Stimulated activated CD8-positive, alpha-beta memory T cell treated with anti-CD3 and anti-CD28 coated beads, Interleukin-7, amount 100 ng/mL, for 24 hours (primary cell): ENCODE measurements at places on chromosomes 1 and 21.

DNA sequence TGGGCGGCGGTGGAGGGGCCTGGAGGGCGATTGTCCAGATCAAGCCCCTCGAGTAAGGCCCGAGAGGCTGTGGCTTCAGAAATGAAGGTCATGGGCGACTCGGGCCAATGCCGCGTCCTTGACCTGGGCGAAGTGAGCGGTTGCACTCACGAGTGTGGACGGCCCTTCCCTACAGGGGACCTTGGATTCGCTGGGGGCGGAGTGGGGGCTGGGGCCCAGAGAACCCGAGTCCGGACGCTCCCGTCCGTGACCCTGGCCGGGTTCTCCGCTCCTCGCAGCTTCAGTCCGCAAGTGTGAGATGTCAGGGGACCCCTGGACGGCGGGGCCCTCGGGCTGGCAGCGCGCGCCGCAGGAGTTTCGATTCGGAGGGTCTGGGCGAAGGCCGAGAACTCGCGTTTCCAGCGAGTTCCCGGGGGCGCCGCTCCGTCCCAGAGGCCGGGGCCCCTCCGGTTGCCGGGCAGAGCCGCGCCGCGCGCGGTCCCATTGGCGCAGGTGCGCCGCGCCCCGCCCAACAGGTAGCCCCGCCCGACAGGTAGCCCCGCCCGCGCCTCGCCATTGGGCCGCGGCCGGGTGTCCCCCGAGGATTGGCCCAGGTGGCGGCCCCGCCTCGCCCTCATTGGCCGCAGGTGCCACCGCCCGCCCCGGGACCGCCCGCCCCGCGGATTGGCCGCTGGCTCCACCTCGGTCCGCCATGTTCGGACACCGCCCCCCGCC lies at the start of gene PRKCZ:
Gene PRKCZ (plus strand): TSS at position 694 of the 714 bp plus-strand sequence. CDS start 220 bp downstream, outside the sequence.
- DNase-seq = peak; percentile 78

GRCh38 chr1:12601700-12602658 lies 16.0 kb downstream of the DHRS3 start:
- DNase-seq = no peak

GRCh38 chr1:246151796-246152434 lies 355.2 kb downstream of the SMYD3 start:
- DNase-seq = no peak

GRCh38 chr1:62989497-62989896 lies 205.6 kb downstream of the ATG4C start:
- DNase-seq = no peak

GRCh38 chr1:208240662-208241355 lies 3.4 kb downstream of the PLXNA2 start:
- no peak for DNase-seq

GRCh38 chr1:6300342-6301048 lies 39.6 kb upstream of the GPR153 start:
- no peak for DNase-seq

DNA sequence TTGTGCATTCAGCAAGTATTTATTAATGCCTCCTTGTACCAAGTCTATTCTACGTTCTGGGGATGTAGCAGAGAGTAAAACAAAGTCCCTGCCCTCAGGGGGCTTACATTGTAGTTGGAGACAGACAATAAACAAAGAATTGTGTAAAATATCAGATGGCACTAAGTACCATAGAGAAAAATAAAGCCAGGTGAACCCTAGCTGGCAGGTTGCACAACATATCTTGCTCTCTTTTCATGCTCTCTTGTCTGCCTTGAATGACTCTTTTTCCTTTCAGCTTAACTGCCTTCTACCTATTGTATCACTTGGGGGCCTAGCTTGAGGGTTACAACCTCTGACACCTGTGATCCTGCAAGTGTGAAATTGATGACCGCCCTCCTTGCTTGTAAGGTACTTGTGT lies 20.7 kb upstream of the FASLG start:
- DNase-seq = no peak

- no peak for DNase-seq
Observed at GRCh38 chr1:98792123-98792522, 130.6 kb downstream of the SNX7 start.

DNA sequence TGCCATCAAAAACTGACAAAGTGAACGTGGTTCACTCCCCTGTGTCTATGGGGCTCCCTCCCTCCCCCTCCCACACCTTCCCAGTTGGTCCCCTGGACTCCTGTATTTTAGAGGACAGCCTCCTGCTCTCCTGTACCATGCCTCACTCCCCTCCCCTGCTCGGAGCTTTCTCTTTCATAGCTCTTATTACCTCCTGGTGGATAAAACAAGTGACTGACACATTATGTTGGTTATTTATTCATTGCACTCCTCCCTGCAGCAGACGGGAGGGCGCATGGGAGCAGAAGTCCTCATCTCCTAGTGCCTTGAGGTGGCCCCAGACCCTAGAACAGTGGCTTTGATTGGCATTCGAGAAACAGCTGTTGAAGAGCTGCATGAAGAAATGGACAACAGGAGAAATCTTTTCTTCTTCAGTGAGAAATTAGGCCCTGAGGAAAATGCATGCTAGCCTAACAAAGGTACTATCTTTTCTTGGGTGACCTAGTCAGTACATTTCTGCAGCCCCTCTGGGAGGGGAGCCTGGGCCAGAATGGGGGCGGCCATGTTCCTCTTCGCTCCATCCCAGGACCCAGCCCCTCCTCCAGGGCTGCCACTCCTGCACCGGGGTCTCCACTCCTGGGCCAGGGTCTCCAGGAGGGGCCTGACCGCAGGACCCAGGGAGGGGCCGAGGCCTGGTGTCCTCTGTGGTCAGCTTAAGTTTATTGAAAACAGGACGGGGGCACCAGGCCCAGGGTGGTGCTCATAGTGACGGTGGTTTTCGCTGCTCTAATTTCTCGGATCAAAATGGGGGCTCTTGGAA lies 1.2 kb upstream of the TFF1 start:
- DNase-seq = no peak

DNA sequence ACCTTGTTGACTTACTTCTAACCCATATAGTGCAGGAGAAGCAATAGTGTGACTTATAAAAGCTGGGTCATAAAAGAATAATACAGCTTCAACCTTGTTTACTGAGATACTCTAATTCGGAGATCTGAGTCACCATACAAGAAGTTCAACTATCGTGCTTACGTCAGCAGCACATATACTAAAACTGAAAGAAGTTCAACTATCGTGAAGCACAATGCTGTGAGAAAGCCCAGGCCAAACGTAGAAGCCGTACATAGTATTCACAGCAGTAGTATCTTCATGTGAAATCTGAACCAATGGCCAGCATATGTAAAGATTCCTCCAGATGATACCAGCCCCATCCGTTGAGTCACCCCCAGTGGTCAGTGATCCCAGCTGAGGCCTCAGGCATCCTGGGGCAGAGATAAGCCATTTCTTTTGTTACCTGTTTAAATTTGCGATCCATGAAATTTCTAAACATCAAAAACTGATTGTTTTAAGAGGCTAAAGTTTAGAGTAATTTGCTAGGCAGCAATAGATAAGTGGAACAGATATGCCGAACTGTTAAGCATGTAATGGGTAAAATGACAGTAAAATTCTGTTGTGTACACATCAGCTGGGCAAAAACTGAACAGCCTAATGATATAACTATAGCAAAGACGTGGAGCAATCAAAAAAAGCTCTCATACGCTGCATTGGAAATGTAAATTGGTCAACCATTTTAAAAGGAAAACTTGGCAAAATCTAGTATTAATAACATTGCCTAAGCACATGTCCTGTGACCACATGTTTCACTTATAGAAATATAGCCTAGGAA lies 53.9 kb upstream of the SAMD13 start:
- no peak for DNase-seq

GRCh38 chr1:97745912-97746311 lies 174.9 kb downstream of the DPYD start:
- no peak for DNase-seq

- no peak for DNase-seq
Observed at GRCh38 chr1:151124763-151125403, 21.5 kb downstream of the SEMA6C start.

DNA sequence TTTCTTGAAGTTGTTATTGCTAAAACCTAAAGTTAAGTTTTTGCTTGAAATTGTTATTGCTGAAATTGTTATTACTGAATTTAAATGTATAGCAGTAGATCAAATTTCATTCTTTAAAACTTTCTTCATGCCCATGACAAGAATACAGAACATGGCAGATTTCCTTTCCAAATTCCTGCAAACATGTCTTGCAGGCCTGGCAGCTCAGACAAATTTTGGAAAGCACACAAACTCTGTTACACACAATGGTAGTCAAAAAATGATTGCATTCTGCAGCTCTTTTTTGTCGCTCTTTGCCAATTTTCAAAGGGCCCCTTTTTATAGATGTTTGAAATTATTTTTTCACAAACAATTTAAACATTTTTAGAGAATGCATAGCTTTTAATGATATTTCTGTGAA lies 1292.3 kb upstream of the B3GALT2 start:
- DNase-seq = no peak

DNA sequence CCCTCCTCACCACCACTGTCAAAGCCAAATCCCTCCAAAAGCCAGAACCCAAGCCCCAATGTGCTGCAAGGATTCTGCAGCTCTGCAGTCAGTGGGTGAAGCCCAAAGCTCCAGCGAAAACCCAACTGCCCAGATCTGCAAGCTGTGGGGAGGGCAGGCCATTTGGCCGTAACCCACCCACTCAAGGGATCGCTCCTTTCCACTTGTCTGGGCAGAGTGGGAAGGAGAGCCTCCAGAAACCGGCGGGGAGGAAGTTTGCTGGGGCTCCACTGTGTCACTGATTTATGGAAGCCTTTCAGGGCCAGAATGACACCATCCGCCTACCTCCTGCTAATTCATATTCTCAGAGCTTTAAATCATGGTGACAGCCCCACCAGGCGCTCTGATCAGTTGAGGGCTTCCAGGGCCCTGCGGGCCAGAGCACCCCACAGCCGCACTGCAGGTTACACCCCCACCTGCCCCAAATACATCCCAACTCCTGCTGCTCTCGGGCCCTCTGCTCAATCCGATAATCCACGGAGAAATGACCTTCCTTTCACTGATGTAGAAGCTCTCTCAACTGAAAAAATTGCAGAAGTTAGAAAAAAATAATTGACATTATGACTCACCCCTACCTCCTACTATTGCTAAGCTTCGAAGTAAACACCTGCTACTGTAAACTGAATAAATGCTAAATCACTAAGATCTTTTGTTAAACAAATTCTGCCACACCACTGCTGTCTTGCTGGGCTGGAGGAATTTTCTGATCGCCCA lies 40.6 kb upstream of the RAB4A start:
- no peak for DNase-seq

DNA sequence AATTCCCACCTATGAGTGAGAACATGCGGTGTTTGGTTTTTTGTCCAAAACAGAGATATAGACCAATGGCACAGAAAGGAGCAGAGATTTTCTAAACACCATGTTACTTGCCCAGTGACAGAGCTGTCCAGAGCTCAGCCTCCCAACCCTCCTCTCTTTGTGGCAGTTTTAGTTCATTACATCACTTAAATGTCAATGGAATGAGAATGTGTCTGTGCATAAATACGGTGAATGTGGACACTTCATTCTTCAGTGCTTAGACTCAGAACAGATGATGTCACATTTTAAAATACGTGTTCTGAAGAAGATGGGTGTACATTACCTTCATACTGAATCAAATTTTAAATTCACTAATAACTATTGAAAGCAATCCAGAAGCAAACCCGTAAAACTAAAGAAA lies 374.9 kb downstream of the DSCAM start:
- DNase-seq = no peak

- DNase-seq = no peak
Observed at GRCh38 chr1:153798468-153798780, 23.2 kb downstream of the SLC27A3 start.

DNA sequence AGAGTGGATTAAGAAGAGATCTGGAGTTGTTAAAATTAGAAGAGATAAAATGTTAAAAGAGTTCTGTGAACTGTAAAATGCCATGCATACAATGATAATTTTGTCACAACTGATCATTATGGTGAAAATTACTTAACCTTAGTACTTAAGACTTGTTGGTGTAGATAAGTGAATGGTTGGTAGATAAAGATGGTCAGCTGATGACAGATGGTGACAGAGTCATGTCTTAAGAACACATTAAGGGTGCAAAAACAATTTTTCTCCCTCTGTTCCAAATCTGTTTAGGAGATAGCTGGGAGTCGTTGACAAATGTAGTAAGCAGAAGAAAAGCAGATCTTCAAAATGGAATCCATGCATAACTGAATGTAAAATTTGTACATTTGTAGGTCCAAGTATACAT lies 18.5 kb upstream of the CACHD1 start:
- no peak for DNase-seq

DNA sequence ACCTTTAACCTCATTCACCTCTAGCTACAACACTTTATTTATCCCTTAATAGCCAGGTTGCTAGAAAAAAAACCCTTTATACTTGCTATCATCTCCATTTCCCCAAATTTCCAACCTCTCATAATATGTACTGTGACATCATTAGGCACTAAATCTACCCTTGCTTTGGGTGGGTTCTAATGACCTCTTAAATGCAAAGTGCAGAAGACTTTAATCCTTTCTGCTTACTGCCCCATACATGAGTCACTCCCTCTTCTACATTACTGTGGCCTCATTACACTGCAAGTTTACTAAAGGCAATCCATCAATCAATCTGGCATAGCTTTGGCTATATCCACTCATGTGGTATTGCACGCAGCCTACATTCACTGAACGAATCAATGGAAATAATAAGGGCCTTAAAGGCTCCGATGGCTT lies 353.3 kb downstream of the SMYD3 start:
- no peak for DNase-seq

- DNase-seq = no peak
Observed at GRCh38 chr1:223712850-223713474, 623 bp downstream of the CAPN2 start.

DNA sequence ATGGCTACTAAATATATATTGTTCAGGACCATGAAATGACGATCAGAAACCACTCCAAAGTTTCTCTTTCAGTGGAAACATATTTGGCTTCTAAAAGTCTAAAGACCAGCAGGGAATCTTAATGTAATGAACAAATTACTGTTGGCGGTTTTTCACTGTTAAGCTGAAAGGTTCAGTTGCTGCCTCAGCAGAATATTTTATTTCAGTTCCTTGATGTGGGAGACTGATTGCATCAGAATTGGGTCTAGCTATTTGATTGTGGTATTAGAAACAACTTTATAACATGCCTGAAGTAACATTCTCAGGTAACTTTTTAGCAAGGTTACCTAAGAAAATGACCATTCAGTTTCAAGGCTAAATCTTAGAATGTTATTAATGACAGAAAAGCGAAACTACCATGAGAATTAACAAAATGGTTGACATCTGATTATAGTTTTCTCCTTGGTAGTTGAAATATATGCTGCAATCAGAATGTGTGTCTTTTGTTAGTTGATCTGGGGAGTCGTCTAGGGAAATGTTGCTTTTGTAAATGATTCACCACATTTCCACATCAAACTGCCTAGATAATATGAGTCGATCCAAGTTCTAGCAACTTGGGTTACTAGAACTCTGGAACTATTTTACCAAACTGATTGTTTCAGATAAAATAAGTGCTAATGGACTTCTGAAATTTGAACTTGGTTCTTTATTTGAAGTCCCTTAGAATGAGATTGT lies 200.4 kb downstream of the HMCN1 start:
- no peak for DNase-seq
